ENCODE measurements at places on chromosomes 6 and 20.

DNA sequence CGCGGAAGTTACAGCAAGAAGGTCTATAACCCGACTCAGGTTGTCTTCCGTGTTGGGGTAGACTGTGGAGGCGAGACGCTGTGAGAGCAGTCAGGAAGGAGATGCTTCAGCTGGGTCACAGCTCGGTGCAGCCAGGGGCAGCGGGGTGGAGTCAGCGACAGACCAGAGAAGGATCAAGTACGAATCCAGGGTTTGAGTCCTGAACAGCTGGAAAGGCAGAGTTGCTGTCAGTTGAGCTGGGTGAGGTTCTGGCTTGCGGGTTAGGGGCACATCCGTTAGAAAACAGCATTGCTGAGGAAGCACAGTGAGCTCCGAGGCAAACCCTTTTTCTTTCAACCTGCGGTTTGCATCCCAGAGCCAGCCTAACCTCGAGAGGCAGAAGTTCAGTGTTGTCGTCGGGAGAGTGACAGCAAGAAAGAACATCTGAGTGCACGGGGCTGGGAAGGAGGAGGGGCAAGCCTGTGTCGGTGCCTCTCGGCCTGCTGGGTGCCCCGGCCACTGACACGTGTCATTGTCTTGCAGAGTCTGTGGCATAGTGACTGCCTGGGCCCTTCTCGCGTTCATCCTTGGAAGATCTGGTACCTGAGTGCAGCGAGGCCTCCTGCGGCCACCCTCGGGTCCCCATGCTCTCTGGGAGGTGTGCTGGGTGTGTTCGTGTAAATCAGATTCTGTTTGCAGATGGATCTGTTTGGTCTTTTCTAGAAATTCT is 20.0 kb downstream of the PNLDC1 start:
- no peak for DNase-seq

- DNase-seq, result no peak
Observed at GRCh38 chr20:24787071-24787470, 162.0 kb upstream of the CST7 start.

GRCh38 chr6:35209622-35210247 is 4.0 kb upstream of the SCUBE3 start:
- no peak for DNase-seq

GRCh38 chr6:36826520-36827227 is 12.6 kb downstream of the CPNE5 start:
- no peak for DNase-seq

- no peak for DNase-seq
Observed at GRCh38 chr20:52959125-52959524, 13.0 kb upstream of the TSHZ2 start.

- no peak for DNase-seq
Observed at GRCh38 chr6:33627876-33628275, 6.8 kb downstream of the ITPR3 start.

DNA sequence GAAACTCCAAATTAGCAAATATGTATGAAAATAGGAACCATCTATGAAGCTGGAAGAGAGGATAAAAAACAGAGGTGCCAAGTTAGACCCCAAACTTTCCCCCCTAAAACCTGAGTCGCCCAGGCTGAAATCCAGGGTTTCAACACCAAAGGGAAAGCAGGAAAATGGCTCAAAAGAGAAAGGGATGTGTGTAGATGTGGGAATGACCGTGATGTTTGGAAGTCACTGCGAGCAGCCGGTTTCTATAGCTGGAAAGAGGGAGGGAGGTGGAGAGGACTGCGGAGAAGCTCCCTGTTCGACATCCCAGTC is 4.5 kb downstream of the RING1 start:
- DNase-seq, result no peak

DNA sequence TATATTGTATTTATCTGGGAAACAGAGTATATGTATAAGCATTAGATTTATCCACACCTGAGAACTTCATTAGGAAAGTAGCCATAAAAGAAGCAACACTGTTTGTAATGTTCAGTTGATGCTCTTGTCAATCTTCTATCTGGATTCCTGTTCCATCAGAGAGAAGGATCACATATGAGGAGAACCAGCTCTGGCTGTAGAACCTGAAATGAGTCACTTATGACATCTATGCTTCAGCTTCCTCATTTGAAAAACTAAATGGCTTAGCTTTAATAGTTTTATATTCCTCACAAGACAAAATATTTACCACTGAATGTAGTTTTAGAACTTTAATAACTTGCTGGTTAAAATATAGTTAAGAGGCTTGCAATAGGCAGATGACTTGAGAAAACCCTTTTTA is 144.7 kb downstream of the TASP1 start:
- no peak for DNase-seq

- DNase-seq, result no peak
Observed at GRCh38 chr6:90160013-90160412, 136.6 kb downstream of the BACH2 start.

GRCh38 chr20:51375561-51375960 is 167.0 kb downstream of the NFATC2 start:
- DNase-seq, result no peak

GRCh38 chr20:45949542-45950329 is 15.3 kb downstream of the PCIF1 start:
- DNase-seq, result no peak

GRCh38 chr6:11653028-11653583 is 115.6 kb downstream of the TMEM170B start:
- DNase-seq, result peak; percentile 55

All from Caki2 (cell line).